Stimulated activated CD4-positive, alpha-beta T cell treated with anti-CD3 and anti-CD28 coated beads, Interleukin-12 subunit alpha, Interleukin-12 subunit beta, amount 100 ng/mL, for 4 hours (primary cell): ENCODE measurements at places on chromosomes 4 and X.

GRCh38 chrX:340641-341423, 22.2 kb upstream of the GTPBP6 start:
- no peak for DNase-seq

- peak; percentile 44 for DNase-seq
Measured at GRCh38 chr4:242121-242848, 63.0 kb downstream of the ZNF732 start.

- DNase-seq, result no peak
Measured at GRCh38 chrX:120021927-120022326, 55.6 kb downstream of the RHOXF2B start.

- DNase-seq, result no peak
Measured at GRCh38 chr4:168871632-168872031, 138.4 kb downstream of the CBR4 start.

DNA sequence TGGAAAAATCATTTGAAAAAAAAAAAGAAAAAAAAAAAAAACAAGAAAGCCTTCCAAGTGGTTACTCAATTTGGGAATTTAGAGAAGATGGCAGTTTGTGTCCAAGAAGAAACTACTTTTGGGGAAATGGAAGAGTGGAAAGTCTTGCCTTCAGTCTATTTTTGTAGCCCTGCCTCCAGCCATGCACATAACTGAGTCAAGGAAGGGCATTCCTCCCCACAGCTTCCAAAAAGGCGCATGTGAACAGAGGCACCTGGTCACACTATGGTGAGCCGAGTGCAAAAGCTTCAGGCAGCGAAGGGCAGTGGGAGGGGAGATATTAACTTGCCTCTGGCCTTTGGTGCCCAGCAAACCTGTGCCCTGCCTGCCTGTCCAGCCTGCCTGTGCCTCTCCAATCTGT, 163.7 kb downstream of the SMIM20 start:
- DNase-seq, result no peak

GRCh38 chr4:64799751-64800150, 390.5 kb upstream of the TECRL start:
- DNase-seq, result no peak

DNA sequence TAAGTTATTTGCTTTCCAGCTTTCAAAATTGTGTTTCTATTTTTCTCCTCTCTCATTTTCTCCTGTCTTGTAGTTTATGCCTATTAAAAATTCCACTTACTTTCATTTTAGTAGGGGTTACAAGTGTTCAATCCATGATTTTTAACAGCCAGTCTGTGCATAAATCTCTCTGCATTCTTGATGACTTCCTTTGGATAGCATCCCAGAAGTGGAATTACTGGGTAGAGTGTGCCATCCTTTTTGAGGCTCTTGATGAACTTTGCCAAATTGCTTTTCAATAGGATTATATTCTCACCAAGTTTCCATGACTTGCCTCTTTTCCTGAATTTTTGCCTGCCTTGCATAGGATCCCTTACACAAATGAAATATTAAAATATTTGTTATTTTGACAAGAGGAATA, 58.5 kb downstream of the DIPK2B start:
- no peak for DNase-seq

DNA sequence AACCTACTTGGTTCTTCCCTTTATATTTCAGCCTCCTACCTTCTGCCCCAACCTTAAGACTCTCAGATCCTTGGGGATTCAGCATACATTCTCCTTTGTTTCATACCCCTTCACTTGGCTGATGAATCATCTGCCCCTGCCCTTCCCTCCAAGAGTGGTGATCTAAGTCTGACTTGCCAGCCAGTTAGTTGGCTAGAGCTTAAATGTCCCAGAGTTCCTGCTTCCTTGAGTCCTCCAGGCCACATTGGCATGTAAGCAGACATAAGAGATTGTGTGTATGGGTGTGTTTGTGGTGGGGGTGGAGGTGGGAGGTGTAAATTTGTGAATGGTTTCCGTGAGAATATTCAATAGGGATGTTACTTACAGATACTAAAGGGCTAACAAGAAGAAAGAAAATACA, 3.7 kb upstream of the TEX13D start:
- no peak for DNase-seq

DNA sequence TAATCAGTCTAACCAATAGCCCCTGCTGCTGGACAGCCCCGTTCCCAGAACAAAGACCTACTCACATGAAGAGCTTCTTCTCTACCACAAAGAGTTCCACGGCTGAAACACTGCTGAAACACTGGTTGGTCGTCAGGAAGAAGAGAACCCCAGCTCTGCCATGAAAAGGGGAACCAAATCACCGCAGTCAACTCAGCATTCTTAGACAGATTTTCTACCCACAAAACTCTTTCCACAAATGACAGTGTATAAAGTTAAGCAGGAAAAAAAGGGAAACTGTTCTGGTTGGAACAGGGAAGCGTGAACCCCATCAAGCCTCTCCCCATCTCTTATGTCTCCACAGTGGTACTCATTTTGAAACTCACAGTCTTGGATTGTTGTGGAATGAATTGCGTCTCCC, 57.3 kb downstream of the ABCG2 start:
- no peak for DNase-seq

GRCh38 chrX:129721870-129722269, 16.9 kb upstream of the XPNPEP2 start:
- DNase-seq, result no peak

- peak; percentile 72 for DNase-seq
Measured at GRCh38 chrX:71098302-71098701, 2.7 kb downstream of the FOXO4 start.

GRCh38 chr4:147828331-147828905, 96.5 kb downstream of the ARHGAP10 start:
- DNase-seq, result no peak

DNA sequence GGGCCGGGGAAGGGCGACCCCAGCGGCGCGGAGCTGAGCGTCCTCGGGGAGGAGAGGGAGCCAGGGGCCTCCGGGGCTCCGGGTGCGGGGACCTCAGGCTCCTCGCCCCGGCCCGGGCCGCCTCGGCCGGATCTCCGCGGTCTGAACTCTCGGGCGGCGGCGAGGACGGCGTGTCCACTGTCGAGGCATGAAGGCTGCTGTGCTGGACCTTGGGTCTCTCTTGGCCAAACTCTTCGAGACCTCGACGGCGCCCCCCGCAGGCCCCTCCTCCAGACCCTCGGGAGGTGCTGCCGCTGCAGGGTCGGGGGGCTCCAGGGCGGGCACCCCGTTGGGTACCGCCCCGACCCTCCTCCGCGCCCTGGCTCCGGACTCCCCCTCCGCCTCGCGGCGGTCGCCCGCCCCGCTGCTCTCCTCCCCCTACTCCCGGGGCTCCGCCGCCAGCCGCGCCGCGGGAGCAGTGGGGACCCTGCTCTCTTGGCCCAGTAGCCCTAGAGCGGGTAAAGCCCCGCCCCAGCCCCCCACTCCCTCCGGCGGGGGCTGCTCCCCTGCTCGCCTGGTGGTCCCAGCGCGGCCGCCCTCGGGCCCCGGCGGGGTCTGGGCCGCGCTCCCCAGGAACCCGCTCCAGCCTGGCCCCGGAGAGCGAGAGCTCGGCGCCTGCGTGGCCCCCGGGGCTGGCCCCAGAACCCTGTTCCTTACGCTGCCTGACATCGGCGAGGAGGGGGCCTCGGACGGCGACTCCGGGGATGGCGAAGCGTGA, 564 bp downstream of the FAM149A start:
- peak; percentile 4 for DNase-seq

- no peak for DNase-seq
Measured at GRCh38 chr4:112251019-112251643, 19.5 kb downstream of the AP1AR start.

DNA sequence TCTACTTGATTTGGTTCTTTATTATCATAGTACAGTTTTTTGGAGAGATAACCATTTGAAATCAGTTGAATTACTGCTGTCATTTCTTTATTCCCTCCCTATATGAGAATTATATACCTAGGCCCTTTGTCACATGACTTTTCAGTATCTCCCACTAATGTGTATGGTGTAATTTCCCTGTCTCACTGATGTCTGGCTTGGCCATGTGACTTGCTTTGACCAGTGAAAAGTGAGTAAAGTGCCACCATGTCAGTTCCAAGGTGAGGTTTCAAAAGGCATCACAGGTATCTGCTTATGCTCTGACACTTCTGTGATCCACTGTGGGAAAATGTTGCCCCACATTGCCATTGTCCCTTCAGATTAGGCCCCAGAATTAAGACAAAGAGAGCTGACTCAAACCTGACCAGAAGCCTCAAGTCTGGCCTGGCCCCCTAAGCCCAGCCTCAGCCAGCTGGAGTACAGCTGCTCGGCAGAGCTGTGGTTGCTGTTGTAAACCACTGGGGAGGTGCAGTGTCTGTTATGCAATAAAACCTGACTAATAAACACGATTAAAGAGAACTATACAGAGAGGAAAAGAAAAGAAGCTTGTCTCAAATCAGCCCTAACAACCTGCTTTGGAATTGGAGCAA, 27.5 kb downstream of the SETD7 start:
- no peak for DNase-seq

- no peak for DNase-seq
Measured at GRCh38 chrX:115900425-115900824, 270.1 kb upstream of the AGTR2 start.

DNA sequence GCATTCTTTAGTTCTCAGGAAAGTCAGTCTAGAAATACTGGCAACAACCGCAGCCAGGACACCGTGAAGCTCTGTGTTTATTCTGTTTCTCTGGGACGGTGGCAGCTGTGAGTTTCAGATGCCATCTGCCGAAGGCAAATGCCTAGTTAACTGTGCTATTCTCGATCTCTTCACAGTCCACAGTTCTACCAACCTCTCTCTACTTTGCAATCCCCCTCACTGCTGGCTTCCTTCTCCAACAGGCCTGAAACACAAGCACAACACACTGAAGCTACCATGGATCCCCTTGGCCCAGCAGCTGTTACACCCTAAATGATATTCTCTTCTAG, 118.8 kb downstream of the ZNF827 start:
- DNase-seq, result no peak

GRCh38 chr4:40811956-40812355, 62.2 kb downstream of the NSUN7 start:
- DNase-seq, result no peak

DNA sequence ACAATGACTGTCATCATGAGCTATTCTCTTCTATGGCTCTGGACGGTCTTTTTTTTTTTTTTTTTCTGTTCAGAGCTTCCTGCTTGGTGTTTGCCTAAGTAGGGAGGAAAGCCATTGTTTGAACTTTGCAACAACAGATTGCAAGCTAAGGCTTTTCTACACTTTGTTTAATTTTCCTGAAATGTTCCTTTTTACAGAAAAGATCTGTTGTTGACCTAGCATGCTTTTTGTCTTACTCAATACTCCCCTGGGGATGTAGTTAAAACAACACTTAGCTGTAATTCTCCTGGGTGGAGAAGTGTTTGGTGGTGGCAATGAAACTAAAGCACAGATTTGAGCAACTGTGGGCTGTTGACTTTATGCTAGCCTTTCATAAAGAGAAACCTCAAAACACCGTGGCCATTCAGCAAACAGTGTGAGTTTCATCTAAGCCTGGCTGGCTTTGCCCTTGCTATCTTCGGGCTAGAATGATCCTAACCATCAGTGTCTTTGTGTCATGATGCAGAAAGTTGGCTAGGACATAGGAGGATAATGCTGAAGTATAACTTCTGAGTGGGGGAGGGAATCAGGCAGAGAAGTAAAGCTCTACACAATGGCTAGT, 110.5 kb downstream of the ANXA3 start:
- DNase-seq, result no peak

DNA sequence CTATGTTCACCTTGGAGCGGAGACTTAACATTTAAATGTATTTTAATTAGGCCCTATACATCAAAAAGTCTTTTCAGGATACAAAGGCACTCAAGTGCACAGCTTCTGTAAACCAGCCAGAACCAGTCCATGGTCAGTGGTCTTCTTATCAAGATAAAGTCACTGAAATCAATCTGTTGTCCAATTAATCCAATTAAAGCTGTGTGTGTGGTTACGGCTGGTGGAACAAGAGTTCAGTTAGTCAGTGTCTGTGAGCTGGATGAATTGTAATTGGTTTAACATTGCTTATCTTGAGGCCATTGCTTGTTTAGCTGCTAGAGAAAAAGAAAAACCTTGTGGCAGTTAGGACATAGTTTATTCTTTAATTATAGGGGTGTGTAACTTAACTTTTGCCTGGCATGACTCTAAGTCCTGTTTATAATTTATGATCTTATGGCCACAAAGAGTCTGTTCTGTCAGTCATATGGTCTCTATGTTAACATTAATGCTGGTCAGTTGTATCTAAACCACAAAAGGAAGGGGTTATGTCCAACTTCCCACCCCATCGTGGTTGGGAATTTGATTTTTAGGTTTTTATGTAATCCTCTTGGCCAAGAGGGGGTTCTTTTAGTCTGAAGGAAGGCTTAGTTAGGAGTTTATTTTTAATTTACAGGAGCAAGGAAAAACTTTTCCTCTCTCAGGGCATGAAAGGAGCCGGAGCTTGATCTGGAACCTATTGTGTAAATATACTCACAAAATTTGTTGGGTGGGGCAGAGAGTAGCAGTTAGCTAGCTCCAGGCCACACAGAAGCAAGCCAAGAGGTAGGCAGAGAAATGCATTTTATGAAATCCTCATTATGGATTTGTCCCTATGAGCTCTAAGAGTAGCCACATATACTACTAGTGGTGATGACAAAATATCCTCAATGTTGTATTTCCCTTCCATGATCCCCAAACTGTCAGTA, 665.7 kb upstream of the ACTRT1 start:
- DNase-seq, result no peak

- no peak for DNase-seq
Measured at GRCh38 chr4:2963966-2964471, 648 bp downstream of the GRK4 start.
